ENCODE measurements at places on chromosomes 2 and 18. TPM values are rescaled to one million over a fixed set of nuclear protein-coding genes. Genes with fewer than 3 reads are reported as not detected.

The LRRTM1 gene
- total RNA-seq = not detected

DNA sequence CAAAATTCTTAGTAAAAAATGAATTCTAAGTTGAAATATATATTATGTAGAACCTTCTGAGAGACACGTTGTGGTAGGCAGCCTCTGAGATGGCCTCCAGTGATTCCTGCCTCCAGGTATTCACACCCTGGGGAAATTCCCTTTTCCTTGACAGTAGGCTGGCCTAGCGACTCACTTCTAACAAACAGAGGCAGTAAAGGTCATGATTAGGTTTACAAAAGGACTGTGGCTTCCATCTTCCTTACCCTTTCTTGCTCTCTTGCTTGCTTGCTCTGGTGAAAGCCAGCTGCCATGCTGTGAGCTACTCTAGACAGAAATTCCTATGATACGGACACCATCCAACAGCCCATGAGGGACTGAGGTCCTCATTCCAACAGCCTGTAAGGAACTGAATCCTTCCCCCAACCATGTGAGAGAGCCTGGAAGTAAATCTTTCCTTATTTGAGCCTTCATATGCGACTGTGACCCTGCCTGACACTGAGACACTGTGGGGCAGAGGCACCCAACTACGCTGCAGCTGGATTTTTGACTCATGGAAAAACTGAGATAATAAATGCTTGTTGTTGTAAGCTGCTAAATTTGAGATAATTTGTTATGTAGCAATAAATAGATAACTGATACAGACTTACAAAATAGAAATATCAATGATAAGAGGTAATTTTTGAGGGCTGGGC is 32.7 kb upstream of the SERTAD2 start:
- peaks cover 16% of the 10 kb centered on the region for H3K36me3 ChIP-seq
- no peak for DNase-seq
- peak overlapping the region; percentile 80 for H3K27ac ChIP-seq
- H3K4me1 ChIP-seq = peaks cover 22% of the 10 kb centered on the region
- H3K4me3 ChIP-seq = no peak overlapping the region
- no peaks in the 10 kb centered on the region for H3K27me3 ChIP-seq

DNA sequence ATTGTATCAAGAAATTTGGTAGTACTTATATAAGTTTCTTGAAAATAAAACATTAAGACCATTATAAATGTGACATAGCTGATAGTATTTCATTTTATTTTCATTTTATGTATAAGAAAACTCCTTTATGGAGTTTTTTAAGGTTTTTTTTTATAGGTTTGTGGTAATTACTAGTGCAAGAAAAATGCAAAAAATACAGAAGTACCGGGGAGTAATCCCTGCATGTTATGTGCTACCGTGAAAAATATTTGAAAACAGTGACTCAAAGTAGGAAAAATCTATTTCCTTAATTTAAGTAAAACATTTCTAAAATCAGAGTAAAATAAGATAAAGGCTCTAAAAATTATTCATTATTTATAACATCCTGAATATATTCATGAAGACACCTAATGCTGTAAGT is 21.6 kb downstream of the ZSWIM2 start:
- H3K36me3 ChIP-seq = no peaks in the 10 kb centered on the region
- no peaks in the 10 kb centered on the region for H3K27me3 ChIP-seq
- no peak for DNase-seq
- no peaks in the 10 kb centered on the region for H3K4me1 ChIP-seq
- no peak overlapping the region for H3K27ac ChIP-seq

- H3K4me1 ChIP-seq = peaks cover 11% of the 10 kb centered on the region
- H3K4me3 ChIP-seq = no peak overlapping the region
- DNase-seq = no peak
- peaks cover 1% of the 10 kb centered on the region for H3K27me3 ChIP-seq
- no peaks in the 10 kb centered on the region for H3K36me3 ChIP-seq
- no peak overlapping the region for H3K27ac ChIP-seq
Measured at GRCh38 chr2:65661980-65662653, 229.7 kb upstream of the SPRED2 start.

- no peaks in the 10 kb centered on the region for H3K36me3 ChIP-seq
- no peak for DNase-seq
- H3K4me1 ChIP-seq = no peaks in the 10 kb centered on the region
Measured at GRCh38 chr2:166627893-166628292, 133.8 kb upstream of the SCN7A start.
